Liver (tissue), 10 donors: ENCODE measurements at places on chromosomes 7 and 10. TPM values are rescaled to one million over a fixed set of nuclear protein-coding genes. Genes with fewer than 3 reads are reported as not detected.

GRCh38 chr10:13319166-13319565 lies 19.3 kb upstream of the PHYH start:
- no peaks in the 10 kb centered on the region for H3K27me3 ChIP-seq
- H3K36me3 ChIP-seq: peaks cover 13% of the 10 kb centered on the region
- no peak overlapping the region for H3K4me3 ChIP-seq
- H3K27ac ChIP-seq: no peak overlapping the region

DNA sequence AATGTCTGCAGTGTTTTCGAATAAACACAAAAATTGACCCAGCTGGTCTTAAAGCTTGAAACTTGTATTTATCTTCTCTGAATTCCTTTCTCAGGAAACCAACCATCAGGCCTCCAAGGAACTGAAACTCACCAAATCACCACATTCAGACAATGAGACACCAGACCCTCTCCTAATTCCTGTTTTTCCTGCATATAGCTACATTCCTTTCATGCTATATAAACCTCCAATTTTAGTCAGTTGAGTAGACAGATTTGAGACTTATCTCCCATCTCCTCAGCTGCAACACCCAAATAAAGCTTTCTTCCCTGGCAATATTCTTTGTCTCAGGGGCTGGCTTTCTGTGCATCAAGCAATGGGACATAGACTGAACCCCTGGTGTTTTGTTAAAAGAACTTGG lies 317.0 kb downstream of the CACNA2D1 start:
- no peaks in the 10 kb centered on the region for H3K27me3 ChIP-seq
- H3K4me1 ChIP-seq: no peaks in the 10 kb centered on the region
- DNase-seq: no peak

GRCh38 chr10:68423522-68423921 lies 16.4 kb upstream of the RUFY2 start:
- no peak overlapping the region for H3K4me3 ChIP-seq
- H3K27me3 ChIP-seq: no peaks in the 10 kb centered on the region
- H3K36me3 ChIP-seq: no peaks in the 10 kb centered on the region

- H3K4me3 ChIP-seq: no peak overlapping the region
- no peak for DNase-seq
- no peaks in the 10 kb centered on the region for H3K27me3 ChIP-seq
These were observed 109.8 kb downstream of the HPSE2 start for GRCh38 chr10:99125879-99126278.

ITGA8 gene
- 1.0 TPM for total RNA-seq

GRCh38 chr7:94655126-94655847 lies 646 bp downstream of the SGCE start:
- peak overlapping the region; percentile 46 for H3K4me3 ChIP-seq
- DNase-seq: no peak
- H3K27ac ChIP-seq: no peak overlapping the region
- no peaks in the 10 kb centered on the region for H3K27me3 ChIP-seq
- no peaks in the 10 kb centered on the region for H3K36me3 ChIP-seq
- H3K4me1 ChIP-seq: peaks cover 24% of the 10 kb centered on the region

GRCh38 chr10:48247680-48248079 lies 26.8 kb downstream of the FRMPD2 start:
- H3K27me3 ChIP-seq: no peaks in the 10 kb centered on the region
- no peak for DNase-seq
- H3K27ac ChIP-seq: no peak overlapping the region

- H3K36me3 ChIP-seq: no peaks in the 10 kb centered on the region
- H3K4me1 ChIP-seq: peaks cover 15% of the 10 kb centered on the region
- peak overlapping the region; percentile 44 for H3K27ac ChIP-seq
- H3K27me3 ChIP-seq: no peaks in the 10 kb centered on the region
- no peak overlapping the region for H3K4me3 ChIP-seq
- DNase-seq: no peak
These were observed 2.4 kb downstream of the ZMIZ2 start for GRCh38 chr7:44750921-44751571.

DNA sequence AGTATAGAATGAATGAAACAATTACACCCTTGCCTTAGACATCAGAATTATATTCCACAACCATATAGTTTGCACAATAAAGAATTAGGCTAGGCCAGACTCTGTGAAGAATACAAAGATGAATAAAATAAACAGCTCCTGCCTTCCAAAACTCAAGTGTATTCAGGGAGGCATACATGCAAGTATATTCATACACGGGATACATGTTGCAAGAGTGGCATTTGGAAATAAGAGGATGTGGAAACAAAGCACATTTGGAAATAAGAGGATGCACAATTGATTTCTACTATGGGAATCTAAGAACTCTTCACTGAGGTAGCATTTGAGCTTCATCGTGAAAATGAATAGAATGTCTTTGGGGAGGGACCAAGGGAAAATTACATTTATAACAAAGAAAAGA lies 27.0 kb upstream of the TMEM26 start:
- no peak for DNase-seq
- H3K4me1 ChIP-seq: no peaks in the 10 kb centered on the region
- no peaks in the 10 kb centered on the region for H3K36me3 ChIP-seq
- no peaks in the 10 kb centered on the region for H3K27me3 ChIP-seq

- no peaks in the 10 kb centered on the region for H3K36me3 ChIP-seq
- H3K4me1 ChIP-seq: no peaks in the 10 kb centered on the region
- no peak for DNase-seq
- no peaks in the 10 kb centered on the region for H3K27me3 ChIP-seq
- H3K4me3 ChIP-seq: no peak overlapping the region
These were observed 871 bp upstream of the CCL24 start for GRCh38 chr7:75814407-75814947.

DNA sequence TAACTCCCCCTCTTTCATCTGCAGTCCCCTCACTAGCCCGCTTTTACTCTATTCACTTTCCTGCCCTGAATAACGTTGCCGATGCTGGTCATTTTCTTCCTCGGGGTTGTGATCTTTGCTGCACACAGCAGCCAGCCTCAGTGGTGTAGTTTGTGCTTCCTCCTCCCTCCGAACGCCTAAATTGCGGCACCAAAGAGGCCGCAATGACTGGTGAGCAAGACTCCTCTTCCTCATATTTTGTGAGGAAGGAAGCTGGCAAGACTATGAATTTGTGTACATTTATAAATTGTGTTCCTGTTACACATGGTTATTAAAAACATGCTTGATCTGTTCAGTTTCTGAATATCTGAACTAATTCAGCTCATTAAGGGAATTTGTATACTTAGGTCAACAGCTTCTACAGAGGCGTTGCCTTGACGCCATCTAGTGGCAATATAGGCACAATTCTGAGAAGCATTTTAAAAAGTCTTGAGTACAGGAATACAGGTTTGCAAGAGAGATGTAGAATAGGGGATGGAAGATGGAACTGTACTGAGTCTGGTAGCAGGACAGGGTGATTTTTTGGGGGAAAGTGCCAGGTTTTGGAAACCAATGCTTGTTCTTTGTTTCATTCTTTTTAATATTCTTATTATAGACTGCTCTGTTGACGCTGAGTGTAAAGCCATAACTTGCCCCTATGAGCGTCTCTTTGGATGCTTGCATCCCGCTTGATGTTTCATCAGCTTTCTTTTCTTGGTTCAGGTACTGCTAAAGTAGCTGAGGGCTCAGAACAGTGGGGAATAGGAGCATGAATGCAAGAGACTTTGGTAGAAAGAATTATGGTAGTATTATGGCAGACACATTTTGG lies 4.1 kb upstream of the TAS2R5 start:
- no peaks in the 10 kb centered on the region for H3K36me3 ChIP-seq
- H3K27ac ChIP-seq: no peak overlapping the region
- no peaks in the 10 kb centered on the region for H3K27me3 ChIP-seq
- no peak for DNase-seq
- H3K4me3 ChIP-seq: no peak overlapping the region

GRCh38 chr10:15863323-15863722 lies 3.0 kb upstream of the MINDY3 start:
- H3K36me3 ChIP-seq: no peaks in the 10 kb centered on the region
- DNase-seq: no peak

DNA sequence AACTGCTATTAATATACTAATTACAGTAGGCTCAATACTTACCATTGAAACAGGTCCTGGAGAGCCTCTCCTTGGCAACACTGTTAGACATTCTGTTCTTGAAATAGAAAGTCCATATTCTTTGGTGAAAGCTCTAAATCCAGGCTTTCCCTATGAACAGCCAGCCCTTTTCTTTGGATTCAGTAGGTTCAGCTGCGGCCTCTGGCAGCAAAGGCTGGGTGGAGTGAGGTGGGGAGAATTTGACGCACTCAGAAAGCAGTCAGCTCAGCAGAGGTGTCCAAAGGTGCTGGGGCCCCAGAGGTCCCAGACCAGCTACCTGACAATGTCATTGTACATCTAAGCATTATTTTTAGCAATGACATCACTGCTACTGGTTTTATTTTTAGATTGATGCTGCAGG lies 146.1 kb downstream of the GRK5 start:
- H3K4me3 ChIP-seq: no peak overlapping the region
- no peaks in the 10 kb centered on the region for H3K36me3 ChIP-seq
- H3K4me1 ChIP-seq: peaks cover 5% of the 10 kb centered on the region
- H3K27ac ChIP-seq: no peak overlapping the region
- H3K27me3 ChIP-seq: no peaks in the 10 kb centered on the region

CPA2 gene
- total RNA-seq: not detected

DNA sequence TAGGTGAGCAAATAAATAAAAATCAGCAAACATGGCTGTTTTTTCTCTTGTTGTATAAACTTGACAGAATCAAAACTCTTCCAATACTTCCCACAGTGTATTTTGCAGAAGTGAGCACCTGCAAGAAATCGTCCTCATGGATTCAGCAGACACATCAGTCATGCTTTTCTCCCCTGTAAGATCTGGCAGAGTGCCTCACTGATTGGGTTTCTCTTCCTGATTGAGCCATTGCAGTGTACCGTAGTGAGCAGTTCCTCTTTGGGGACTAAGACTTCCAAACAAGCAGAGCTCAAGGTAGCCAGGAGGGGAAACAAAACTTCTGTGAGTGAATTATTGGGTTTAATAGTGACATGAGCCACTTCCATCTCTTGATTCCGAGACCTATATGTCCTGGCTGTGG lies 2.2 kb upstream of the CCDC3 start:
- no peak overlapping the region for H3K4me3 ChIP-seq
- H3K27me3 ChIP-seq: no peaks in the 10 kb centered on the region
- H3K27ac ChIP-seq: no peak overlapping the region
- no peak for DNase-seq

HHEX gene
- 34.8 TPM for total RNA-seq

LRIT2 gene
- not detected for total RNA-seq

EPHB4 gene
- 48.6 TPM for total RNA-seq

- DNase-seq: peak; percentile 89
- H3K4me3 ChIP-seq: peak overlapping the region; percentile 82
- H3K27ac ChIP-seq: peak overlapping the region; percentile 99
- peaks cover 6% of the 10 kb centered on the region for H3K4me1 ChIP-seq
These were observed 1.1 kb downstream of the FIS1 start for GRCh38 chr7:101243646-101244374.

DNA sequence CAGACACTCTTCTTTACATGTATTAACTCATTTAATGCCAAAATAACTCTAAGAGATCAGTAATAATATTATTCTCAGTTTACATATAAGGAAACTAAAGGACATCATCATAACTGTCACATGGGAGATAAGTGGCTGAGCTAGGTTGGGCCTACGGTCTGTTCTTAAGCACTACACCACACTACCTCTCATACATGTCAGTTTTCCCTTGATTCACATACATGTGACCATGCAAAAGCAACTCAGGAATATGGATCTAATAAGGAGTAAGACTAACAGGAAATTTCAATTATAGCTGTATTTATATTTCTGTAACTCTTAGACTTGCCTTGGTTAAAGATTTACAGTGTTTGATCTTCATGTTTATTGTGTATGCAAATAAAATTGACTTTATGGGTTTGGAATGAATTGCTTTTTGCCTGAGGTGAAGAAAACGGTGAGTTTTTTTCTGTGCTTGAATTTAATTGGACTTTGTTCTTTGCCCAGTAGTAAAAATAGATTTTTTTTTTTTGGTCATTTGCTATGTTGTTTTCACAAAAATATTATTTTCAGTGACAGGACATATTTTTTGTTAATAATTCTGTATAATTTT lies 69.7 kb downstream of the CYP51A1 start:
- H3K4me1 ChIP-seq: peaks cover 13% of the 10 kb centered on the region
- DNase-seq: no peak

GRCh38 chr10:13062803-13063202 lies 37.2 kb upstream of the OPTN start:
- no peak overlapping the region for H3K27ac ChIP-seq
- no peak for DNase-seq
- no peaks in the 10 kb centered on the region for H3K27me3 ChIP-seq
- no peaks in the 10 kb centered on the region for H3K36me3 ChIP-seq
- H3K4me3 ChIP-seq: no peak overlapping the region

DNA sequence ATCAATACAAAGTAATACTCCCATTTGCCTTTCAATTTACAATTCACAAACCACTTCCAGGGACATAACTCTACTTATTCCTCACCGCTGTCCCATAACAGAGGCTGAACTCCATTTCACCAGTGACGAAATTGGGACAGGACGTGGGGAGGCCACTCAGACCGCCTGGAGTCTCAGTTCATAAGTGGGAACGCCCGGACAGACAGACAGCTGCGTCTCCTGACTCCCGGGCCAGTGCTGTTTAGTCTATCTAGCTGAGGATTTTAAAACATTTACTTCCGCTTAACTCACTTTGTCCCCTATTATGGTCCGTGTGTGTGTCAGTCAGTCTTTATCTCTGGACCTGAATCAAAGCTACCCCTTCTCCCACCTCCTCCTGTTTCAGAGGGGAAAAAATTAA lies 67.4 kb upstream of the ZNF438 start:
- no peaks in the 10 kb centered on the region for H3K4me1 ChIP-seq
- no peak overlapping the region for H3K27ac ChIP-seq
- no peak for DNase-seq
- H3K4me3 ChIP-seq: no peak overlapping the region
- H3K36me3 ChIP-seq: no peaks in the 10 kb centered on the region
- H3K27me3 ChIP-seq: no peaks in the 10 kb centered on the region

ACSM6 gene
- not detected for total RNA-seq

DNA sequence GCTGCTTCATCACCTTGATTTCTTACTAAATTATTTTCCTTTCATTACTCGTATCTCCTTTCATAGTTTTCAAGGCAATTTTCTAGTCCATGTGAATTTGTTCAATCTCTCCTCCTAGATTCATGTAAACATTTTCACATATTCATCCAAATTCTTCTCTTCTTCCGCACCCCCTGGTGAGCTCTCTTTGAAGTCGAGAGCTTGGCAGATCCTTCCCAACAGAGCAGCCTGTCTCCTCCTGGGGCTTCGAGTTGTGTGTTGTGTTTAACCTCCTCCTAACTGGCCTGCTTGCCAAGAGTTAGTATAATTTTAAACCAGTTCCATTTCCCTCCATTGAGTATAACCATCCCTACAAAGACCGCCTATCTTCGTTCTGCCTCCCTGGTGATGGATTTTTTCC lies 272.4 kb upstream of the CELF2 start:
- no peaks in the 10 kb centered on the region for H3K36me3 ChIP-seq
- no peak overlapping the region for H3K4me3 ChIP-seq
- no peak for DNase-seq
- no peak overlapping the region for H3K27ac ChIP-seq

DNA sequence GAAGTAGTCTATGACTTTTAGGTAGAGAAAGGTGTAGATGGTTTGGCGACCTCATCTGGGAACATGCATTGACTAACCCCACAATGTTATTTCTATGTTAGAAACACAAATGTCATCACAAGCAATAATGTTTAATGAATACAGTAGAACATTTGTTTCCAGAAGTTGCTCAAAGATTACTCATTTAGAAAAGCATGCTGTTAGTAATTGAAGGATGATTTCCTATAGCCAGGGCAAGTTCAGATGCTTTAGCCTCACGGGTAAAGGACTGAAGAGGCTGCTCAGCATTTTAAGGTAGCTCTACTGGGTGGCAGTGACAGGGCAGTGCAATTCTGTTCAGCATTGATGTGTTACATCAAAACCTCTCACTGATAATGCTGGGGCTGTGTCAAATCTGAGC lies 199.3 kb upstream of the FZD1 start:
- H3K36me3 ChIP-seq: no peaks in the 10 kb centered on the region
- H3K27ac ChIP-seq: no peak overlapping the region
- H3K4me1 ChIP-seq: no peaks in the 10 kb centered on the region
- no peak for DNase-seq
- no peaks in the 10 kb centered on the region for H3K27me3 ChIP-seq
- H3K4me3 ChIP-seq: no peak overlapping the region
